ENCODE measurements at places on chromosomes 4 and X. TPM values are rescaled to one million over a fixed set of nuclear protein-coding genes. Genes with fewer than 3 reads are reported as not detected.

Gene PWWP3B
- total RNA-seq = 0.11 TPM

Gene TLR1
- total RNA-seq = 3.7 TPM

Gene REELD1
- not detected for total RNA-seq

Gene LEF1
- total RNA-seq = 1.7 TPM

Gene TMPRSS11F
- total RNA-seq = not detected

Gene TLR10
- not detected for total RNA-seq

Gene NLGN4X
- total RNA-seq = 3.2 TPM

Gene CT47B1
- not detected for total RNA-seq

Gene CT83
- not detected for total RNA-seq

Gene HERC6
- total RNA-seq = 3.7 TPM

Gene GYPE
- total RNA-seq = not detected

Gene NEIL3
- 1.2 TPM for total RNA-seq

Gene GRK4
- 6.8 TPM for total RNA-seq

Gene ADGRG4
- total RNA-seq = under 0.01 TPM

Gene RBM47
- total RNA-seq = 3.0 TPM

Gene TEX11
- not detected for total RNA-seq

Gene OPHN1
- 7.3 TPM for total RNA-seq

Gene SCRG1
- total RNA-seq = not detected

Gene GYPB
- not detected for total RNA-seq

Gene CFI
- 3.7 TPM for total RNA-seq
